ENCODE measurements at places on chromosomes 6 and 20.

DNA sequence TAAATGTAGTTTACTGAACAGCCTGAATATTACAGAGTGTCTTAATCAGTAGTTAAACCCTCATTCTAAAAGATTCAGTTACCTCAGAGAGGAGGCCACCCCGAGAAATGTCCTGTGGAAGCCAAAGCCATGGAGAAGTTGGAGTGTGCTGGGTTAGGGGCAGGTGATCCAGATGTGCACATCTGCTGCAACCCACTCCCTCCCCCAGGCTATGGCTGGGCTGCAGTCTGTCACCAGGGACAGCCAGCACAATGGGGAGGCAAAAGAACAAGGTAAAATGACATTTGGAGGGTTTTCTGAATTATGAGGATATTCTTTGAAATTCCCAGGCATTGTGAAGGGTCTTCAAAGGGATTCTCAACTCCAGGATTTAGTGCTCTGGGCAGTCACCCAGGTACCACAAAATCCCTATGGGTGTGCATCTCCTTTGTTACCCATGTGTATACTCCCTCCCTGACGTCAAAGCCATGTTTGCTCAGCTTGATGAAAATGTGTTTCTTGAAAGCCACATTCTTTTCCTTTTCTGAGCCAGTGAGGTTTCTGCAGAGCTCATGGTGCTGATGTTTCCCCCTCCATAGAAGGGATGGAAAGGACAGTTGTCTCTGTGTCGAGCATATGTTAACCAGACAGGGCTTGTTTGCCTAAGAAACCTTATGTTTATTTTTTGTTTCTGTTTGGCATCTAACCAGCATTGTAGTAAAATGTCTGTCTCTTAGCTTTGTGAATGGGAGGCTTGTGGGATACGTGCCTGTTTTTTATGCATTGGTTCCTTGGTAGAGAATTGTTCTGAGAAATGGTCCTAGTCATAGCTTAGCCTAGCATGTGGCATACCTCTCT lies 212.3 kb upstream of the TBX18 start:
- DNase-seq = no peak

- DNase-seq = no peak
These were observed 721.6 kb downstream of the KIF16B start for GRCh38 chr20:15851576-15852215.

DNA sequence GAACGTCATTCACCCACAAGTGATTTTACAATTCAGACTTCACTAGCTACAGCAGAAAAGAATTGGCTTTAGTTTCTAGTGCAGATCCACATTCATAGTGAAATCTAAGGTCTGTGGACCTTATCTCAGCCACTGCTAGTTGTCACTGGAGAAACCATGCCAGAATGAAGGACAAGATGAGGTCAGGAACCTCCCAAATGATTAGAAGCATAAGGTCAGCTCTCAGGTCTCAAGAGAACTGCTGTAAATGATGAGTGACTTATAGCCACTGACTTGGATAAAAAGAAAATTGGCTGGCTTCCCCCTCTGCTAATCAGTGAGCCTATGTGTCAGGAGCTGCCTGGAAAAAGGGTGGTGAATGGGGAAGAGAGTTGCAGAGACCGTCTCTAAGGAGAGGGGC lies 265.3 kb upstream of the BMP2 start:
- DNase-seq = no peak

GRCh38 chr6:26199773-26200764 lies 112.8 kb downstream of the HFE start:
- no peak for DNase-seq

- DNase-seq = no peak
These were observed 84.1 kb downstream of the C6orf52 start for GRCh38 chr6:10610289-10610688.

GRCh38 chr6:113669606-113670005 lies 187.5 kb upstream of the MARCKS start:
- DNase-seq = no peak

DNA sequence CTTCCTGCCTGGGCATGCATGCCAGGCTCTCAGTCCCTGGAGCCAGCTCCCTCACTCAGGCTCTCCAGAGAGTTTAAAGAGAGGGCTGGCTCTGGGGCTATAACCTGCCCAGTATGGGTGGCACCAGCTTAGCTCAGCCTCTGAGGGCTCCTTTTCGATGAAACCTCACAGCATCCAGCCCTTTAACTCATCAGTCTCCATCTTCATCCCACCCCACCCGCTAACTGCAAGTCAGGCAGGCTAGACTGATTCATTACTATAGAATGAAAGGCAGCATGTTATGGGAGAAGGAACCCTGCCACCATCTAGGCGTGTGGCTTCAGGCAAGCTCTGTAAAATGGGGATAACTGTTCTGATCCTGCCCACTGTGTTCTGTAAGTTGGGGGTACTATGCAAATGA lies 53.5 kb downstream of the RAB44 start:
- no peak for DNase-seq

DNA sequence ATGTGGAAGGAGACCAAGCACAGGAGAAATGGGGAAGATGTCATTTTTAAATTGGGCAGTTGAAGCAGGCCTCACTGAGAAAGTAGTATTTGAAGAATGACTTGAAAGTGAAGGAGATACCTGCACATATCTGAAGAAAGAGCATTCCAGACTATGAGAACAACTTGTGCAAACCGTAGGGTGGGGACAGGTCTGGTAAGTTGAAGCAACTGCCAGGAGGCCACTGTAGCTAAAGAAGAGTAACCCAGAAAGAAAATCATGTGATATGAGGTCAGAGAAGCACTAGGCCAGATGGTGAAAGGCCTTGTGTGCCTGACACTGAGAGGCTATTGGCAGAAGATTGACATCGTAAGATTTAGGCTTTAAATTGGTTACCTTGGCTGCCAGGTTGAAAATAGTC lies 4.7 kb upstream of the SUPT3H start:
- DNase-seq = no peak

GRCh38 chr6:113458368-113459010 lies 398.7 kb upstream of the MARCKS start:
- no peak for DNase-seq

DNA sequence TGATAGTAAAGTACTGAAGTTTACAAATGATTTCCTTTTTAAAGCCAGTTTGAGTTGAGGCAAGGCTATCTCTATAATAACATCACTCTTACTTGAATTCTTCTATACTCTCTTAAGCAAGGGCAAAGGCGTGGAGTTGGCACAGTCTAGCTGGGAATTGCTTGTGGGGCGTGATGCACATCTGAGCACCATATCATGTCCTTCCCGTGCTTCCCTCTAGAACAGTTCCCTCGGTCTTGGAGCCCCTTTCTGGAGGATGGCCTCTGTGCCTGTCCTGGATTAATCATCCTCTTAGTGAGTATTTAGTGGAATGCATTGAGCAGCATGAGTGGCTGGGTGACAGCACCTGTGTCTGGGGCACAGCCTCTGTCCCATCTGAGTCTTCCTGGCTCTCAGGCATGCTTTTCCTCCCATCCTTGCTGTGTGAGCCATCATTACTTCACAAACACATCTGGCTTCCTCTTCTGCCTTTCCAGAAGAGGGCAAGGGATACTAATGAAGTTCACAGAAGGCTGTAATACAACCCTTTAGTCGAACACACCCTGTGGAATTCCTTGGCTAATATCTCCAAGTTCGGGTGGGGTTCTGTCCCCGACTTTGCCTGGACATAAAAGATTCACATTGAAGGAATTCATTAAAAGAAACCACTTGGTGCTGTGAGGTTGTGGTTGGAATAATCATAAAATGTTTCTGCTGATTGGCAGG lies 188.2 kb downstream of the FNDC1 start:
- DNase-seq = no peak
